ENCODE measurements at places on chromosomes 3 and 15. TPM values are rescaled to one million over a fixed set of nuclear protein-coding genes. Genes with fewer than 3 reads are reported as not detected.

The STRIT1 gene
- polyA plus RNA-seq, result not detected

The TMC3 gene
- not detected for polyA plus RNA-seq

The CHRM5 gene
- not detected for polyA plus RNA-seq

The LTK gene
- polyA plus RNA-seq, result 4.3 TPM

The SLCO2A1 gene
- 1.0 TPM for polyA plus RNA-seq

The ACSBG1 gene
- polyA plus RNA-seq, result 5.0 TPM

The IL17RE gene
- polyA plus RNA-seq, result 0.32 TPM

DNA sequence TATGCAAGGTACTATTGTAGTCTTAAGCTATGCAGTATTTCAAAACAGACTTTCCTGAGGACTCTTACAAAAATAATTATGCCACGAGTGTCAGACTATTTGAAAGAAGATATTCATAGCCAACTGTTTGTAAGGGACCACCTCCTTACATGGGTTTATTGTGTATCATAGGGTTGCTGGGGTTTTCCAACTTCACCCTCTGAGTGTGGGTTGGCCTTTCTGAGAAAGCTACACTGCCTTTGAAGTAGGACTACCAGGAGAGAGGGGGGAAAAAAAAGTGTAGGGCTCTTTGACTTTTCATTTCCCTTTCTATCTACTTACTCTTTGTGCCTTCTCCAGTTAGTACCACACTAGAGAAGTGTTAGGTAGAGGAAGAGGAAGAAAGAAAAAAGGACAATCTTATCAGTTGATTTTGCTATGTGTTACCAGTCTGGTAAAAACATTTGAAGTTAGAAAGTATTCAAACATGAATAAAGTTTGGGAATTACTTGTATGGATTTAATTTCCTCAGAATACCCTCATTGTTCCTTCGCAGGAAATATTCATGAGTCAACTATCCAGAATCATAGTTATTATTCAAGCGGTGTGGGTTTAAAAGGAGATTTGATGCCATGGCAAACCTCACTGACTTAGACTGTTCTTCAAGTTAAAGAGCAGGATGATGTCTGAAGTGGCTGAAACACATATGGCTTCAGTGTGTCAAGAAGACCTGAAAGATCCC lies 329.3 kb upstream of the THBS1 start:
- DNase-seq, result no peak

DNA sequence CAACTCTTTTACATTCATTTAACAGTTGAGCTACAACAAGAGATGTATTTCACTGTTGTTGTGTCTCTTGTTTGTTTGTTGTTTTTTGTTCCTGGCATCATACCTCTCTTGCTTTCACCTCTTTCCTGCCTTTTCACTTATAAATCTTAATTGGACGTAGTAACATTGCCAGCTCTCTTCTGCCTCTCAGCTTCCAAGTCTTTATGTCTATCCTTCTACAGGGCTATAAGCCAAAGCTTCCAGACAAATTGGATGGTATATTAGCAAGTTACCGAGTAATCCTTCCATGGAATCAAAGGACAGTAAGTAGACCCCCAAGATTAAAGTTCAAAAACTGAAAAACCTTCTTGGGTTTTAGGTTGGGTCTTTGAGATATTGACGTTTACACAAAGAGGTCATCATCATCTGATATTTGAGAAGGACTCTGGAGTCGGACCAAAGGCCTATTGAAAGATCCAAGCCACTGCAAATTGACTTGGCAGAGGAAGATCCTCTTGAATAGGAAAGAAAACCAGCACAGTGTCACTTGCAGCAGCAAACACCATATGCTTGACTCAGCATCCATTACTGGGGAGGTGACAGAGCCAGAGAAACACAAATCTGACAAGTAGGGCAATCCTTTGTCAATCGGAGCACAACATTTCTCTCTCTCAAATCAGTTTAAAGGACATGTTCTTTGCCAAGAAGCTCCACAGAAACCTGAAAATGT lies 648.5 kb upstream of the NR2F2 start:
- no peak for DNase-seq

DNA sequence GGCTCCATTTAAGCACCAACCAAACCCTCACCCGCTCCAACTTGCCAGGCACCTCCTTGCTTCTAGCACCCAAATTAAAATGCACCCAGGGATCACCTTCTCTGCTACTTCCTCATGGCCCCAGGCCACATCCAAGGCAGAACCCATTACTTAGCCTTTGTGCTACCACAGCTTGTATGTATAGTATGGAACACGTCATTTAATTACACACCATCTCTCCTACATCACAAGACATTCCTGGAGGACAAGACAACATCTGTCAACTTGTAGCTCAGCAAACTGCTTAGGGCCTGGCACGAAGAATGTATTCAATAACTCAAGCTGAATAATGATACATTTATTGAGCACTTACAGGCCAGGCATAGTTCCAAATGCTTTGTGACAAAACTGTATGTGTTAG lies 23.3 kb downstream of the ZDHHC3 start:
- no peak for DNase-seq

DNA sequence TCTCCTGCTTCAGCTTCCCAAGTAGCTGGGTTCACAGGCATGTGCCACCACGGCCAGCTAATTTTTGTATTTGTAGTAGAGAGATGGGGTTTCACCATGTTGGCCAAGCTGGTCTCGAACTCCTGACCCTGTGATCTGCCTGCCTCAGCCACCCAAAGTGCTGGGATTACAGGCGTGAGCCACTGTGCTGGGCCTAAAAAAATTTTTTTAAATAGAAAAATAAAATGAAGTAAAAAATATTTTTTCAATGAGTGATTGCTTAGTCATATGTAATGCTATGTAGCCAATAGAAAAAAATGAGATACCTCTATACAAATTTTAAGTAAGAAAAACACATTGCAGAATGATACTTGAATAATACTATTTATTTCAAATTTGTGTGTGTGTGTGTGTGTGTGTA lies 27.9 kb upstream of the SLC30A4 start:
- no peak for DNase-seq

DNA sequence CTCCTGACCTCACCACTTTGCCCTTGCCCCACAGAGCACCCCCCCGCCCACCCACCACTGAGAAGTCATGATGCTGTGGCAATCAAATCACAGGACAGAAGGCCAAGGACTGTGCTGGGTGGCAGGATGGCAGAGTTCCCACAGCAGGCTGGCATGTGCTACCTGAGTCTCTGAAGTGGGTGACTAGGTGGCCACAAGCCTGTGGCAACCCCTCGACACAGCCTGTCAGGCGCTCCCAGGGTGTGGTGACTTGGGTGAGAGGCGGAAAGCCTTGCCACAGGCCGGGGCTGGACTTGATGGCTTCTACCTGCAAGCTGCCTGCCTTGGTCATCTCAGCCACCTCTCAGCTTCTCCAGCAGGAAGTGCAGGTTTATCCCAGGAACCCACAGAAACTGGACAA lies 15.6 kb upstream of the DUSP7 start:
- DNase-seq, result no peak

GRCh38 chr15:70269991-70270751 lies 172.5 kb upstream of the TLE3 start:
- DNase-seq, result no peak

DNA sequence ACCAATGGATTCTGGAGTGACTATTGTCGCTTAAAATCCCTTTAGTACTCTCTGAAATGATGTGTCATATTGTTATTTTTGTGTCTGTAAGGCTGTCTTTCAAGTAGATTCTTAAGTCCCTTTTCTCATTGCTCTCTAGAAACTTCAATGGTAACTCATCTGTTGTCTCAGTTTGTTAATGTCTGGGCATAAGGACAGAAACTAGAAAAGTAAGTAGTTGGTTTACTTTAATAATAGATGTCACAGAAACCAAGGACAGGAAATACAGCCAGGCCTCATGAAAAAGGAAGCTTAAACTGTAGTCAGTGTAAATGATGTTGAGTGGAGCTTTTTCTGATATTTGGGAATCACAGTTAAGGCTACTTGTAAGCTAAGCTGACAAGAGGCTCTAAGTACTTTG lies 730.2 kb upstream of the DPPA4 start:
- no peak for DNase-seq

DNA sequence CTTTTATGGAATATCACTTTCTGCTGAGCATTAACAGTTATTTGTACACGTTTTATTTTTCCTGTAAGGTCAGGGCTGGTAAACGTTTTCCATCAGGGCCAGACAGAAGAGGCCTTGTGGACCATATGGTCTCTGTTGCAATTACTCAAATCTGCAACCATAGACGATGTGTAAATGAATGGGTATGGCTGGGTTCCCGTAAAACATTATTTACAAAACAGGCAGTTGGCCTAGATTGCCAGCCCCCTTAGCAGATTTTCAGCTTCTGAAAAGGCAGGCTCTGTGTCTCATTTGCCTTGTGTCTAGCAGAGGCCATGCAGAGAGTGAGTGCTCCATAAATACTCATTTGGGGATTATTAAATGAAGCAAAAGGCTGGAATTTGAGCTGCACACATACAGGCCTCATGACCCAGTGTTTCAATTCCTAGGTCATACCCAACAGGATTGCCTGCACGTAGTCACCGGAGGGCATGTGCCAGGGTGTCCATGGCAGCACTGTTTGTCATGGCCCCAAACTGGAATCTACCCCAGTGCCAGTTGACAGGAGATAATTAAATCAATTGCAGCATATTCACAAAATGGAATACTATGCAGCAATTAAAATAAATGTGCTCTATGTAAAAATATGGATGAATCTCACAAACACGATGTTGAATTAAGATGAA lies 51.3 kb downstream of the GPD1L start:
- DNase-seq, result no peak

- DNase-seq, result peak; percentile 51
Measured at GRCh38 chr3:156674911-156675829, 780 bp downstream of the TIPARP start.

DNA sequence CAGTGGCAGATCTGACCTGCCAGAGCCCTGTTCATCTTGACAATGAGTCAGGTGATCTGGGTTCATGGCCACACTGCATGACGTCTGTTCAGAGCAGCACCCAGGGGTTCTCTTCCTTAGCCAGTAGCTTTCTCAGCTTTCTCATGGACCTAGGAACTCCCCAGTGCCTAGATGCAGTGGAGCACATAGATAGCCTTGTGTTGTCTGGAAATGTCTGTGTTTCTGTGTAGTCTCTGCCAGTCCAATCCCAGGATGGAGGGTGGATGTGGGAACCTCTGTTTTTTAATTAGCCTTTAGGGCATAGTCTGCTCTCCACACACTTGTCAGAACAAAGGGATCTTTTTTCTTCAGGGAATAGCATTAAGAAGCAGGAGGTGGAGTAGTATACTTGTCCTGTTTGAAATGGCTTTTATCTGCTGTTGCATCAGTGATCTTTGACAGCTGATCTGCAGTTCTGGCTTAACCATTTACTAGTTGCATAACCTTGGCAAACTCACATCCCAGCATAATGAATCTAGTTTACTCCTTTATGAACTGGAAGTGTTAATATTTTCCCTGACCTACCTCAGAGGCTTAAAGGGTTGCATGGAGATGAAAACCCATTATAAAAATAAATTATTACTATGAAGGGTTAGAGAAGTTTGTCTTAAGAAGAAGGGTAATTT lies 16.1 kb upstream of the CACNA1D start:
- DNase-seq, result no peak

DNA sequence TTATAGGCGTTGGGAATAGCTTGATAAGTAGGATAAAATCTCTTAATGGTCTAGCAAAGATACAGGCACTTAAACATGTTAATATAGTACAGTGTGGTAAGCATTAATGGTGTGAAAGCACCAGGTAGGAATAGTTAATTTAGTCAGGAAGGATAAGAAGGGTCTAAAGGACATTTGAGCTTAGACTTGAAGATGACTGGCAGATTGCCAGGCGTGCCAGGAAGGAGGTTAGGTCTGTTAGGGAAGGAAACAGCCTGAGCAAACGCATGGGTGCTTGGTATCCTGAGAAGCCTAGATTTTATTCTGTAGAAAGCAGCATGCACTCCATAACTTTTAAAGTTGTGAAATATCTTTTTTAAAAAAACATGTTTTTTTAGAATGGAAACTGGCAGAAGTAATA lies 17.7 kb downstream of the SEC62 start:
- no peak for DNase-seq

GRCh38 chr3:43207628-43208085 lies 78.7 kb upstream of the SNRK start:
- no peak for DNase-seq

GRCh38 chr15:60972866-60973265 lies 256.2 kb downstream of the RORA start:
- DNase-seq, result no peak

- DNase-seq, result no peak
Measured at GRCh38 chr3:94071713-94072284, 8.9 kb downstream of the NSUN3 start.

DNA sequence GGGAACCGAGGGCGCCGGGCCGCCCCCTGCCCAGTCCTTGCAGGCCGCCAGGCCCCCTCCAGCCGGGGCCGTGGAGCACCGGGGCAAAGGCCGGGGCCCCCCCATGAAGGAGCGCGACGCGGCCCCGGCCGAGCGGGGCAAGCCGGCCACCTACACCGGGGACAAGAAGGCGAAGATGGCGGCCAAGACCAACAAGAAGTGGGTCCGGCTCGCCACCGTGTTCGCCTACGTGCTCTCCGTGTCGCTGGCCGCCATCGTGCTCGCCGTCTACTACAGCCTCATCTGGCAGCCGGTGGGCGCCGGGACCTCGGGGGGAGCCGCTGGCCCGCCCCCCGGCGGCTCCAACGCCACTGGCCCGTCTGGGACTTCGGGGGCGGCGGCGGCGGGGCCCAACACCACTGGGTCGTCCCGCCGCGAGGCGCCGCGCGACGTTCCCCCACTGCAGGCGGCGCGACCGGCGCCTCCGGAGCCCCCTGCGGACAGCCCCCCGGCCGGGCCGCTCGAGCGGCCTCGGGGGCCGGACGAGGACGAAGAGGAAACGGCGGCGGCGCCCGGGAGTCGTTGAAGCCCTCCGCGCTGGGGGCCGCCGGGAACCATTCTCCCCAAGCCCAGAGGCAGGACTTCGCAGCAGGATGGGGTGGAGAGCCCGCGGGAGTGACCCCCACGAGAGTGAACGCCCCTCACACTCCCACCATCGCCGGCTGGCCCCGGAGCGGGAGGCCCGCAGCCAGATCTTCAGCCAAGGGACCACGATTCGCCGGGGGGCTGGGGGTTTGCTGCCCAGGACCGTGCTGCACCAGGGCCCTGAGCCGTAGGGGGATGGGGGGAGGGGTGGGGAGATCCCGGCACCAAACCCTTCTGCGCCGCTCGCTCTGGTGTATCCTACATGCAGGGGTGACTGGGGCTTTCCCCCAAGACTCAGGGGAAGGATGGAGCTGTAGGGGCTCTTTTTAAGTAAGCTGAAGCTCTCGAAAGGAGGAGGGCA lies 753 bp downstream of the INAFM2 start:
- peak; percentile 73 for DNase-seq

- DNase-seq, result no peak
Measured at GRCh38 chr3:80051602-80051962, 283.8 kb upstream of the ROBO1 start.

GRCh38 chr3:187967993-187968392 lies 186.0 kb upstream of the LPP start:
- no peak for DNase-seq

- DNase-seq, result no peak
Measured at GRCh38 chr3:161409069-161409468, 37.8 kb upstream of the SPTSSB start.

DNA sequence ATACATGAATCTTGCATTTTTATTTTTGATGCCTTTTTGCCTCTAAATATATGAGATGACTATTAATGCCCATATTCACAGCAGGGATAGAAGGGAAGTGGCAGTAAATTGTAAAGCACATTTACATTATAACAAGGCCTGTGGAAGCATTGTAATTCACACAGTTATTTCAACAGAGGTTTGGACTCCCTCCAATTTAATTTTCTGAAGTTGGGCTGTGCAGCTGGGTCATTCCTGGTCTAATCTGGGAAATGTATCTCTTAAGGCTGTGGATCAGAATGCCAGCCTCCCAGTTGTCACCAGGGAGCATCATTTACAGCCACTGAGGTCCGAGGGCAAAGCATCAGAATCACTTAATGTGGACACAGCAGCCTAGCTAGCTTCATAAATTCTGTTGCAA lies 434.5 kb downstream of the MFSD1 start:
- DNase-seq, result no peak

- DNase-seq, result no peak
Measured at GRCh38 chr15:98386561-98386960, 261.8 kb upstream of the IGF1R start.

Data from K562 (cell line).